ENCODE measurements at places on chromosomes 4 and X.

- no peak for DNase-seq
These were observed 94.9 kb downstream of the TENM3 start for GRCh38 chr4:182338063-182338462.

DNA sequence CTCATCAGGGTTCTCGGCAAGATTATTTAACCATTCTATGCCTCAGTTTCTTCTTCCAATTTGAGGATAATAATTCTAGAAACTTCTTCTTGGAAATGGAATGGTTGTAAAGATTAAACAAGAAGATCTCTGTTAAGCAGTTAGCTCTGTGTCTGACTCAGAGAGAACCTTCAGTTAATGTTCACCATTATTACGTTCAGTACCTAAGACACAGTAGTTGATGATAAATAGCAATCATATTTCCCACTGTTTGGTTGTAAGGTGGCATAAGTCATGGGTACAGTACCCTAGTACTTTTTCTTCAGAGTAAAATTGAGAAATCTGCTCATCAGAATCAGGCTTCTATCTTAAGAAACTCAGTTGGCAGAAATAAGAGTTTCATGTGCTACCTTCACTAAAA is 366.5 kb upstream of the BOD1L1 start:
- DNase-seq = no peak

DNA sequence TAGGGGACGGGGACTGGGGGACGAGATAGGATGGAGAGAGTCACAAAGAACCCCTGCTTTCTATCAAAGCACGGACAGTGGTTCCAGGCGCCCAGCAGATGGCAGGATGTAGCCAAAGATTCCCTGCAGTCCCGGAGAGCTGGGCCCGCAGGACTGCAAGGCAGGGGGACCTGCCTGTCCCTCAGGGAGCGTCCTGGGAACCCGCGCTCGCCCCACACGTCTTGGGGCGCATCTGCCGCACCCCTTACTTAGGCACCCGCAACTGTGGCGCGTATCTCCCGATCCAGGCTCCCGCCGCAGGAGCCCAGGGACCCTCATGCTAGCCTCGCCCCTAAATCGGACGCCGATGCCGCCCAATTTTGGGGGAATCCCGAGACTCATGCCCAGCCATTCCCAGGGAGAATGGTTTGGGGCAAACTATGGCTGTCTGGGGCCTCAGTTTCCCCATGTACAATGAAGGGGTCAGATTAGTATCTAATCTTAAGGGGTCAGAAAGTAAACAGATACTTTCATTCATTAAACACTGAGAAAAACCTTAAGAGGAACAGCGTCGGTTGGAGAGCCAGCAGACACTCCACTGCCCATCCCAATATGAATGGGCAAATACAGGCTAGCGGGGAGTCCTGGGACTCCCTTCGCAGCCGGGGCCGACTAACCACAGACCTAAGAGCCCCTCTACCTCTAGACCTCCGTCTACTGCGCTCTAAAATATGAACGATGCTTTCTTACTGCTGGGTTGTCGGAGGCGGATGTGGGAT is 581 bp upstream of the STK32B start:
- no peak for DNase-seq

DNA sequence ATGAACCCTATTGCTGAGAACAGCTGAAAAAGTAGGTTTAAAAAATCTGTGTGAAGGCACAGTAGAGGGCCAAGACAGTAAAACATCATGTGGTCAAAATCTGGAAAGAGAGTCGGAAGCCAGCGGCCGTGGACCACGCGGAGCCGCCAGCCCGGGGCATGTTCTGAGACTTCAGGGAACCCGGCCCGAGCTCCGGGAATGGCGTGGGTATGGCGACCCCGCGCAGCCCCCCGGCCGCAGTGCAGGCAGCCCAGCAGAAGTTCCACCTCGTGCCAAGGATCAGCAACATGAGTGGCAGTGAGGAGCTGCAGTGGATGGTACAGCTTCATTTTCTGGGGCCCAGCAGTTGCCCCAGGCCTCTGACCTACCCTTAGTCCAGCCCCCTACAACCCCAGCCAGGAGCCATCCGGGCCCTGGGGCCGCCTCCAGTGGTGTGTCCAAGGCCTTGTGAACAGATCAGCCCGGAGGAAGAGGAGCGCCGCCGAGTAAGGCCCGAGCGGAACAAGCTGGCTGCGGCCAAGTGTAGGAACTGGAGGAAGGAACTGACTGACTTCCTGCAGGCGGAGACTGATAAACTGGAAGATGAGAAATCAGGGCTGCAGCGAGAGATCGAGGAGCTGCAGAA is 94.2 kb downstream of the LARP1B start:
- no peak for DNase-seq

GRCh38 chrX:110159865-110160264 is 157.0 kb downstream of the TMEM164 start:
- no peak for DNase-seq

DNA sequence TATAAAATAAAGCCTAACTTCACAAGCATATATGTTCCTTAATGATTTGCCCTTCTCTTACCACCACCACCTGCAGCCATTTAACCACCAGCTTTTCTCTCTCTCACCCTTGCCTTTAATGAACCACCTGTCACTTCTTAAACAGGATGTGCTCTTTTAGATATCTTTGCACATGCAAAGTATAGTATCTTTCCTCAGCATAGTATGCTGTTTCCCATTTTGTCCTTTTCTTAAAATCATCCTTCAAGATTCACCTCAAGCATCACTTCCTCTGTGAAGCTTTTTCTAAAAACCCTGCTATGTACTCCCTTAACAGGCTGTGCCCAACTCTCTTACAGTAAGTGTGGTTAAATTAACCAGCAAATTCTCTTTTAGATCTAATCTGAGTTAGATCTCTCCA is 8.2 kb upstream of the CNOT6L start:
- no peak for DNase-seq

DNA sequence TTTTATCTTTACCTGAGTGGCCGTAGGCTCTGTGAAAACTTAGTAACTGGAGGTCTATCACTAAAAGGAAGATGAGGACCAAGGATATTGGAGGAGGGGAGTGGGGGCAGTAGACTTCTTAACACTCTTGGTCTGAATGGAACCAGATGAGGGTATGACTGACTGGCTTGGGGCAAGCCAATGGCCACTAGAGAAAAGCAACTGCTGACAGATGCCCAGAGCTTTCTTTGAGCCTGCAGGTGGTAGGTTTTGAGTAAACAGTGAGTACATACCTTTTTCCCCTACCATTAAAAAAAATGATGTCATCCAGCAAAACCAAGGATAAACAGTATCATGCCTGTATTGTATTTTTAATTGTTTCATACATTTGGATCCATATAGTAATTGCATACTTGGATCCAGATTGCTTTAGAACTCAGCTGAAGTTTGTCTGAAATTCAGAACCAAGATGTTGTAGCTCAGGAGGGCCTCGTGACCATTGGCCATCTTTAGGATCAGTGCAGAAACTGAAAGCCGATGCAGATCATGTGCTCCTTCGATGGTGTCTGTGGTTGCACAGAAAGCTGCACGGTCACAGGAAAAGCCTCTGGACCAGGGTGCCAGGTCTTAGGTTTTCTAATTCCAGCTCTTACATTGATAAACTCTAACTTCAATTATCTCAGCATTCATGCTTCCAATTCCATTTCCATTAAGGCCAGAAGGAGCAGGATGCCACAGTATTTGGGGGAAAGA is 131.0 kb downstream of the PDGFRA start:
- DNase-seq = no peak

DNA sequence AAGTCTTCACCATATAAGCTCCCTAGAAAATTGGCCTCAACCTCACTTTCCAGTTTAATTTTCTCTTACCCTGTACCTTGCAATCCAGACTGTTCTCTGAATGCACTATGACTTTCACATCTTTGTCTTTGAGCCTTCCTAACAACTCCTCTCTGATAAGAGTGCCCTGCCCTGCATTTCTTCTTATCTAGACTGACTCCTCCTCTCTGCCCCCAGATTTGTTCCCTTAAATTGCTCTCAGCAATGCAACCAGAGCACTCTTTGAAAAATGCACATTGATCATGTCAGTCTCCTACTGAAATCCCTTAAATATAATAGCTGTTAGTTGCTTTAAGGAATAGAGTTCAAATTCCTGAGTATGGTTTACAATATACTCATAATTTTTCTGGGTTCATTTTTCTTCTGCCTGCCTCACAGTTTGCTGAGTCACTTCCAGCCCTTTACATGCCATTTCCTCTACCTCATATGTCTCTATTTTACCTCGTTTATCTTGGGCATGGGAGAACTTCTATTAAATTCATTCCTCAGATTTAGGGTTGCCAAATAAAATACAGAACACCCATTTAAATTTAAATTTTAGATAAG is 582.7 kb upstream of the AADAT start:
- no peak for DNase-seq

All from activated T-helper 1 cell treated with Interleukin-2 at 50 U/mL for 16 hours (primary cell).